ENCODE measurements at places on chromosomes 3 and 15.

GRCh38 chr3:5260992-5261501 lies 73.5 kb downstream of the EDEM1 start:
- DNase-seq = no peak

DNA sequence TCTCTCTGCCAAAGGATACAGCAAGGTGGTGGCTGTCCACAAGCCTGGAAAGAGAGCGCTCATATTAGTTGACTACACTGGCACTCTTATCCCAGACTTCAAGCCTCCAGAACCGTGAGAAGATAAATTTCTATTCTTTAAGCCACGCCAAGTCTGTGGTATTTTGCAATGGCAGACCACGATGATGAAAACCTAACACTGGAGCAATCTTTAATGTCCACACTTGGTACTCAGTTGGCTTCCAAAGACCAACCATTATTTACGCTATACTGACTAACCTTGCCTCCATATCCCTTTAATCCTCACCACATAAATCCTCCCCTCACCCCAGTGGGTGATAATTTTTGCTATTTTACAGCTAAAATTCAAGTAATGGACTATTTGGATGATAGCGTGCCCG lies 16.9 kb upstream of the LACTB start:
- DNase-seq = no peak

GRCh38 chr15:88664151-88664778 lies 25.4 kb downstream of the ISG20 start:
- peak; percentile 58 for DNase-seq

GRCh38 chr3:147758771-147759170 lies 349.6 kb downstream of the ZIC1 start:
- DNase-seq = no peak

DNA sequence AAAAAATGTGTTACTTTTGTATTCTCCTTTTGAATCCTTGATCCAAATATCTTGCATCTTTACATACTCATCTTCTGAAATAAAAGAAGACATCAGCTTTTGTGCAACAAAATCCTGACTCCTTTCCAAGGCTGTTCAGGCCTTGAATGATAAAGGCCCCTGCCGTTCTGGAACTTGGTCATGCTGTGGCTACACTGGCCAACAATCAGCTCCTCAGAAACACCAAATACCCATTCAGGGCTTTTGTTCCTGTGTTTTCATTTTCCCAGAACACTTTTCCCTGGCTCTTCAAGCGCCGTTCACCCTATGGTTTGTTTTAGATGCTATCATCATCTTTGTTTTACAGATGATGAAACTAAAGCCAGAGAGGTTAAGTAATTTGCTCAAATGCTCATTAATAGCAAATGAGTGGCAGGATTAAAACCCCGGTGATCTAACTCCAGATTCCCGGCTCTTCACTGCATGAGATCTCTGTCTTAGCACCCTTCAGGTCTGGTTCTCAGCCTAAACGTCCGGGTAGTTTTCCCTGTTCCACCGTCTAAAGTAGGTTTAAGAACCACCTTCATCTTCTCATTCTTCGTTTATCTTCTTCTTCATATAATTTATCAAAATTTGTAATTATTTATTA lies 58.3 kb downstream of the EPHA3 start:
- no peak for DNase-seq

GRCh38 chr3:104428337-104428925 lies 938.3 kb upstream of the ALCAM start:
- DNase-seq = no peak

GRCh38 chr15:27746401-27746955 lies 352.6 kb downstream of the OCA2 start:
- DNase-seq = no peak

- DNase-seq = no peak
Measured at GRCh38 chr3:141081141-141081795, 30.1 kb downstream of the SPSB4 start.

GRCh38 chr3:127101411-127102187 lies 91.3 kb upstream of the PRR23E start:
- no peak for DNase-seq

GRCh38 chr3:160856450-160856849 lies 100.4 kb downstream of the PPM1L start:
- no peak for DNase-seq

DNA sequence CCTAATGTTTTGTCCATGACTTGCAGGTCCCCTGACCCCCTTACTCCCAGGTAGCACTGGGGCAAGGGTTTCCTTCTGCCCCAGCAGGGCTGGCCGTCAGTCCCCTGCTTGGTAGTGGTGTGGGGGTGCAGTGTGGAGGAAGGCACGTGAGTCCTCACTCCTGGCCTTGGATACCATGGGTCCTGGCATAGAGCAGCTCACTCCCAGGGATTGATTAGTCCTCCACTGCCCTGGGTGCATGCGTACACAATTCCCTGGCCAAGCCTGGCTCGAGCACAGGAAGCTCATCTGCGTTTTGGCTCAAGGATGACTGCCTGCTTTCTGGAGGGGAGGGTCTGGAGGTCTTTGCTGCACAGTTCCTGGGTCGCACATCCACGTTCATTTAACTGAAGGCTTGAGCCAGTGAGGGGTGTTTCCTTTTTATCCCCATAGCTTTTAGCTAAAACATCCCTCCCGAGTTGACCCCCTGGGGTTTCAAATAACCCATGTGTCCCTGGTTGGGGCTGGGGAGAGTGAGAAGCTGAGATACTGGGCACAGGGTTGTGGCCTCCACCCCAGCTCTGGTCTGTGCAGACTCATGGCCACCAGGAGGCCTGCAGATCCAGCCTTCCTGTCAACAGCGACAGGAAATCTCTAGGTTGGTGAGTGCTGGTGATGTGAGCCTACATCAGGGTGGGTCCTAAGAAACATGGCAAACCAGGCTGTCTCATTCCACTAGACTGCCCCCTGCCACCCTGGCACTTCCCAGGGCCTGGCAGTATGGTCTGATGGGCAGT lies 11.5 kb downstream of the HEMK1 start:
- DNase-seq = no peak

- peak; percentile 42 for DNase-seq
Measured at GRCh38 chr3:16480861-16481545, 32.5 kb downstream of the RFTN1 start.

- DNase-seq = no peak
Measured at GRCh38 chr15:33194237-33194636, 277 bp downstream of the FMN1 start.

- DNase-seq = no peak
Measured at GRCh38 chr15:91528801-91529200, 324.7 kb upstream of the SLCO3A1 start.

DNA sequence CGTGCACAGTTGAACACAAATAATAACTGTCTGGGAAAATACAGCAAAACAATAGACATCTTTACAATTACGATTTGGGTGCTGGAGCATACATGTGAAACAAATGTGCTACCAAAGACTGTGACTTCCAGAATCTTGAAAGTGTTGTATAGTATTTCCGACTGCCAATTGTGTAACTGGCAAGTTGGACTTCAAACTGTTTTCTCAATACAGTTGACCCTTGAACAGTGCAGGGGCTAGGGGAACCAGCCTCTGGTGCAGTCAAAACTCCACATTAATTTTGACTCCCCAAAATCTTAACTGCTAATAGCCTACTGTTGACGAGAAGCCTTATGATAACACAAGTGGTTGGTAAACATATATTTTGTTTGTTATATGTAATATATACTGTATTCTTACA lies 904.2 kb downstream of the EPHA3 start:
- DNase-seq = no peak

DNA sequence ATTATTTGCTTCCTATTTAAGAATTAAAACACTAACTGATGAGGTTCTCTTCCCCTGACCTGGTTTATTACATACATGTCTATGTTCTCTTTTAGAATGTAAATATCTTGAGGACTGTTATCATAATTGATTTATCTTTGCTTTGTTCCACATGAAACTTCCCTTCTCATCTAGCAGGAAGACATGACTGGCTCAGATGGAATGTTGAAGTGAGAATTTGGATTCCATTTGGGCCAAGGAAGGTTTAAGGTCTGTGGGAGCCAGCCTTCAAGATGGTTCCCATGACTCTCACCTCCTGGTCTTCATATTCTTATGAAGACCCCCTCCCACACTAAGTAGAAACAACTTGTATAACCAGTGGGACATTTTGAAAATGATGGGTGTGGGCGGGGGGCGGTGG lies 222.2 kb upstream of the GADL1 start:
- no peak for DNase-seq

GRCh38 chr15:75091814-75092213 lies 68.4 kb downstream of the PPCDC start:
- DNase-seq = no peak

DNA sequence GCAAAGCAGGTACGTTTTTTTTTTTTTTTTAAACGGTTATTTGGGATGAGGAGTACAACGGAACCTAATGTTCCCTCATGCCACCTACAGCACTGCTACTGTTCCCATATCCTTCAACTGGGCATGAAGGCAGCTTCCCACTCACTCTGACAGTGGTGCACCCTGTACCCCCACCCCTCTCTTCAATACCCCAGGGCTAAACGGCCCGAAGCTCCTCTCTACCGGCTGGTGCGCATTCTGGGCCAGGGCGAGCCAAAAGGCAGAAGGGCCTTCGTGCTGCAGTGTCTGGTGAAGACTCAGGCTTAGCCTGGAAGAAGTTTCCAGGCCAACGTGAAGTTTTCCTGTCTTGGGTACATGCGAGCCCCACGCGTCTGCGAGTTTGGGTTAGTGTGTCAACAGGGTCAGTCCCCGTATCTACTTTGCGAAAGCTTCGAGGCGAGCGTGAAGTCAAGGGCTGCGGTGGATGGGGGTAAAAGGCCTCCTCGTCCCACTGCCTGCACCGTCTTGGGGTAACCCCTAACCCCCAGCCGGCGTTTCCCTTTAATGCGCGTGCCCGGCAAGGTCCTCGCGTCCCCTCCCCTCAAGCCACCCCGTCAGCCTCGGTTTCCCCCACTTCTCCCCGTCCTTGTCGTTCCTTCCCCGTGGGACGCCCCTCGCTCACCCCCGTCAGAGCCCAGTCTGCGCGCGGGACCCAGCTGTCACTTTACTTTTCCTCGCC lies 765 bp upstream of the UBE2E2 start:
- no peak for DNase-seq

DNA sequence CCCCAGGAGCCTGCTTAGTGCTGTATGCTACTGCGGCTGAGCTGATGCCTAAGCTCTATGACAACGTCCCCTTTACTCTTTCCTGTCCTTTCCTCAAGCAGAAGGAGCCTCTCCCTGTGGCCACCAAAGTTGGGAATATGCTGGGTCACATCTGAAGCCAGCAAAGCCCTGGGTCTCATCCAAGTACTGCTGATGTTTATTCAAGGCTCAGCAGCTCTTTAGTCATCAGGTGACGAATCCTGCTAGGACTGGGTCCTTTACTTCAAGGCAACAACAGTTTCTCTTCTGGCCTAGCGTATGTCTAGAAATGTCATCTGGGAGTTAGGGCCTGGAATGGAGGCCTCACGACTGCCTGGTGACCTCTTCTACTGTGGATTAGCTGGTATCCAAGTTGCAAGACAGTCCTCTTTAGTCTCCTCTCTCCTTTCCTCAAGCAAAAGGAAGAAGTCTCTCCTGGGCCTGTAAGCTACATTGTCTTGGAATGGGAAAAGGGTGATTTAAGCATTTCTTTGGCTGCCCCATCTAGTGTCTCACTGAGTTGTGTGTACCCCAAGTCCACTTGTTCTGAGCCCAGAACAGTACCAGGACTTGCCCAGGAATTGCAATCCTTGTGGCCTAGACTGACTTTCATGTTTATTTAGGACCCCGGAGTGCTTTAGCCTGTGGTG lies 63.9 kb downstream of the TNFAIP8L3 start:
- DNase-seq = no peak

- no peak for DNase-seq
Measured at GRCh38 chr3:127772273-127772672, 50.0 kb downstream of the MGLL start.

- no peak for DNase-seq
Measured at GRCh38 chr3:98020412-98020811, 14.7 kb downstream of the GABRR3 start.

DNA sequence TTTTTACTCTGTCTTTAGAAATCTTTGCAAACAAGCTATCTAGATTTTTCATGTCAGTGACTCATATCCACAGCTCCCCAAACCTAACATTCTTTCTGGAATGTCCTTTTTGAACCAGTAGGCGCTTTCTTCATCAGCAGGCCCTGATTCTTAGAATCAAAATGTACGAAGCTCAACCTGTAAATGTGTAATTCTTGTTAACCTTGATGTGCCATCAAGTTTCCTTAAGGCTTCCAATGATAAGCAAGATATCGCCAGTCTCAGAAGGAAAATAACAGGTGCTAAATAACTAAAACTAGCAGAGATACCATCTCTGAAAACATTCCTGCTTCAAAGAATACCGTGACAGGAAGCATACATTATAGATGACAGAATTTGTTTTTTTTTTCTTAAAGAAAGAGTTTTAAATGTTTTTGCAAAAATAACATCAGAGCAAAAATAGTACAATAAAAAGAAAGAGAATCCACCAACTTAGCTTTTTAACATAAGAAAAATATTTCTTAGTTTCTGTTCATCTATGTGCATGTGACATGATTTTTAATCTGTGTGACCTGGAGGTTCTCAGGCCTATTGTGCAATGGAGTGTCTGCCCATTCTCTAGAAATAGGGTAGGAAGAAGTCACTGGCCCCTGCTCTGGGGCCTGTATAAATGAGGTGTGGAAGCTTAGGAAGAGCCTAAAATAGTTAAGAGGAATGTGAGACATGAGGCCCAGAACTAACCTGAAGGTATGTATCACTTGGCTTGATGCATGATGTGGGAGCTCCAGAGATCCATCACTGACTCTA lies 14.7 kb upstream of the SECISBP2L start:
- DNase-seq = no peak

- peak; percentile 50 for DNase-seq
Measured at GRCh38 chr3:153624310-153625030, 462.4 kb downstream of the RAP2B start.

GRCh38 chr15:88479169-88479568 lies 11.7 kb downstream of the MRPS11 start:
- no peak for DNase-seq

DNA sequence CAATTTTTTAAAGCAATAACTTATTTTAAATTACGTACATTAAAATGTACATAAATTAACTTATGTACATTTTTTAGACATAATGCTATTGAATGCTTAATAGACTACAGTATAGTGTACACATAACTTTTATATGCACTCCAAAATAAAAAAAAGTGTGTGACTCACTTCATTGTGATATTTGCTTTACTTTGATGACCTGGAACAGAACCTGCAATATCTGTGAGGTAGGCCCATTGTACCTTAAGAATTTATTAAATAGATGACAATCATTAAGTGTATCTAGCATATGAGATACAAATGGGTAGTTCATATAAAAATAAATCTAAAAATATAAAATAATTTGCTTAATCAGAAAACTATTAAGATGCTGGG lies 276.7 kb downstream of the NFKBIZ start:
- no peak for DNase-seq

- DNase-seq = no peak
Measured at GRCh38 chr3:31508452-31509146, 24.1 kb upstream of the STT3B start.

- no peak for DNase-seq
Measured at GRCh38 chr3:168514252-168514651, 418.5 kb upstream of the GOLIM4 start.

All from central memory CD4-positive, alpha-beta T cell (primary cell).